H7 (cell line): ENCODE measurements at places on chromosomes 6 and 20.

- no peak for DNase-seq
Observed at GRCh38 chr6:145405006-145405551, 330.2 kb downstream of the EPM2A start.

GRCh38 chr6:135993361-135993760 is 141.9 kb downstream of the PDE7B start:
- no peak for DNase-seq

DNA sequence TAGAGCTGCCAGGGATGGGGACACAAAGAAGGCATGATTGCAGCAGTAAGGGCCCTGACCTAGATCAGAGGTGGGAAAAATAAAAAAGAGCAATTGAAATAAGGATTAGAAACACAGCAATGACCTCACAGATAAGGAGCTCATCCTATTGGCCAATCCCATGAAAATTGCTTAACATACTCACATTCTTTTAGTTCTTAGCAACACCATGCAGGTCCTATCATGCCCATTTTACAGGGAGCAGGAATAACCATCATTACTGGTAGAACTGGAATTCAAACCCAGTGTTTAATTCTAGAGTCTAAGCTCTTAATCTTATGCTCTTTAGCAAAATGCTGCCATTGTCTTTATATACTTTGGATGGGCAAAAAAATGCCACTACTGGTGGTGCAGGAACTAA is 267.7 kb downstream of the RNF144B start:
- no peak for DNase-seq

GRCh38 chr6:139230391-139230840 is 61.4 kb downstream of the TXLNB start:
- no peak for DNase-seq

DNA sequence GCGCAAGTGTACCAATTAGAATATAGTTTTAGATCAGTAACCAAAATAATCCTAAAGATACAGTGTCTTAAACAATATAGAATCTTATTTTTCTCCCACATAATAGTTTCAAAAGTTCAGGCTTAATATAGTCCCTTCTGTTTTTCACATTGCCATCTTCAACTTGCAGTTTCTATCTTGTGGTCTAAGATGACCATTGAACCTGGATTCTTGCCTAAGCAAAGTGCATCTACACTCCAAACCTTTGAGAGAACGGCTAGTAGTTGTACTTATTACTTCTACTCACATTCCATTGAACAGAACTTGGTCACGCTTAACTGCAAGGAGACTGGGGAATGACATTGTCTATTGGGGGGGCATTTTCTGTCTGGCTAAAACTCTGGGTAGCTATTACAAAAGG is 373.0 kb downstream of the LMBRD1 start:
- no peak for DNase-seq

GRCh38 chr6:118410001-118410400 is 138.1 kb upstream of the PLN start:
- DNase-seq = no peak
